ENCODE measurements at places on chromosomes 12 and 14.

- no peak for DNase-seq
Observed at GRCh38 chr14:100103250-100104005, 38.2 kb downstream of the EVL start.

DNA sequence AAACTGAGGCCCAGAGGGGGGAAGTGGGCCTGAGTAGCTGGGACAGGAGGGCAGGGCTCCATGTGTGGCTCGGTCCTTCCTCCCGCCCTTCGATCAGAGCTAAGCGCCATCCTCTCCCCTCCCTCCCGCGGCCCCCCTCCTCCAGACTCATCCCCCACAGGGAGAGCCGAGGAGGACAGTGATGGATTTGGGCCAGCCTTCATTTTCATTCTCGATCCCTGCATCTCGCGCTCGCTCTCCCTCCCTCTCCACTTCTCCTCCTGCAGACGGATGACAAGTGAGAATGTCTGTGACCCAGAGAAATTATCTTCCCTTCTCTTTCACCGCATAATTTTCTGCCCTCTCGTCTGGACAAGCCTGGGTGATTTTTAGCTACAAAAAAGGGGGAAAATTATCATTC, 183.3 kb downstream of the RBM19 start:
- no peak for DNase-seq

DNA sequence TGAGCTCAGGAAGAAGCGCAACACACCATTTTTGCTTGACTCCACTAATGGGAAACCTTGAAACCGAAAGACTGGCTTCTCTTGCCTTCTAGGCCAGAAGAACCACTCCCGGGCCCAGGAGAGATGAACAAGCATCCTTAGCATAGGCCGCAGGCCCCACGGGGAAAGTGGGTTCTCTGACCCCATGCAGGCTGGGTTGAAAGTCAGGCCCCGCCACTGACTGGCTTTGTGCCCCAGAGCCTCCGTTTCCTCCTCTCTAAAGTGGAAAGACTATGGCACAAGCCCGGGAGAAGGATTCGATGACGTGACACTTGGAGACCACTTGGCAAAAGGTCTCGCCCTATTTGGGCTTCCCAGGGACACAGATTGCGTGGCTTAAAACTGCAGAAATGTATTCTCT, 9.9 kb upstream of the FZD10 start:
- DNase-seq = no peak

DNA sequence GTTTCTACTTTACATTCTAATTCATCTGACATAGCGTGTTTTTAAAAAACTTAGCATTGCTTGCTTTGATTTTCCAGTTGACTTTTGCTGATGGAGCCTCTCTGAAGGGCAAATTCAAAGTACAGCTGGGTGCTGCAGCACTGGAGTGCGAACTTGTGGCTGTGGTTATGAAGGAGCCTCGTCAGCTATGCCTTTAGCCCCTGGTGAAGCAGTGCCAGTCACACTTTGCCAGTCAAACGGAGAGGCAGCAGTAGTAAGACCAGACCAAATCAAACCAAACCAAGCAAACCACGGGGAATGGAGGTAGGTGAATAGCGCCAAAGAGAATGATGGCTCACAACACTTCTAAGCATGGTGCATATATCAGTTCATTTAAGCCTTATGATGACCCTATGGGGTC, 15.1 kb upstream of the SLC38A2 start:
- DNase-seq = no peak

- no peak for DNase-seq
Observed at GRCh38 chr12:48022676-48023385, 18.6 kb upstream of the COL2A1 start.

- no peak for DNase-seq
Observed at GRCh38 chr12:10285919-10286318, 21.8 kb upstream of the KLRD1 start.

DNA sequence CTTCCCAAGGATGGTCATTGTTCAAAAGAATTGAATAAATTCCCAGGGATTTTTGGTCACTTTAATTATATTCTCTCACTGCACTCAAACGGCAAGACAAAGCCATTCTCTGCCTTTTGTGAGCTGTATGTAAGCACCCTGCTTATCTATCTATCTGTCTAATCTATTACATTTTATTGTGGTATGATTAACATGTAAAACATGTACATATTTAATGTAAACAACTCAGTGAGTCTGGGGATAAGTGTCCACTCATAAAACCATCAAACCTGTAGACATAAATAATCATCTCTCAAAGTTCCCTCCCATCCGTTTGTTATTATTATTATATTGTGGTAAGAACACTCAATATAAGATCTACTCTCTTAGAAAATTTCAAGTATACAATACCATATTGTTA, 167.1 kb downstream of the CAND1 start:
- DNase-seq = no peak

GRCh38 chr14:62081012-62081612, 318.9 kb downstream of the SNAPC1 start:
- no peak for DNase-seq

- no peak for DNase-seq
Observed at GRCh38 chr14:102392506-102392905, 29.8 kb downstream of the TECPR2 start.

- DNase-seq = no peak
Observed at GRCh38 chr14:102998393-102998792, 59.0 kb downstream of the CDC42BPB start.

- no peak for DNase-seq
Observed at GRCh38 chr12:113285679-113286610, 49.0 kb downstream of the SLC8B1 start.

DNA sequence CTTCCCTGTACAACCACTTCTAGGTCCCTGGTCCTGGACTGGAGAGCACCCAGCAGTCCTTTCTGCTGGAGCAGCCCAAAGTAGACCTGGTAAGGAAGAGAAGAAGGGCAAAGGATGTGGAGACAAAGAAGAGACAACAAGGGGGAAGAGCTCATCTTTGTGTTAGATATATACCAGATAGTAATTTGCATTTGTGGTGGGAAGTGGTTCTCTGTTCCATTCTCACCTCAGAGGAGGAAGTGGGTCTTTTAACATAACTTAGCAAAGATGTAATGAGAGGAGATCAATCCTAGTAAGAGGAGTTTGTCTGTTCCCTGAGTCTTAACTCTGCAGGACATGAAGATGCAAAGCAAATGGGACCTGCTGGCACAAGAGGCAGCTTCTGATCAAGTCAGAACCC, 8.0 kb downstream of the CCDC198 start:
- DNase-seq = no peak

- no peak for DNase-seq
Observed at GRCh38 chr14:96280104-96280503, 24.1 kb downstream of the BDKRB1 start.

DNA sequence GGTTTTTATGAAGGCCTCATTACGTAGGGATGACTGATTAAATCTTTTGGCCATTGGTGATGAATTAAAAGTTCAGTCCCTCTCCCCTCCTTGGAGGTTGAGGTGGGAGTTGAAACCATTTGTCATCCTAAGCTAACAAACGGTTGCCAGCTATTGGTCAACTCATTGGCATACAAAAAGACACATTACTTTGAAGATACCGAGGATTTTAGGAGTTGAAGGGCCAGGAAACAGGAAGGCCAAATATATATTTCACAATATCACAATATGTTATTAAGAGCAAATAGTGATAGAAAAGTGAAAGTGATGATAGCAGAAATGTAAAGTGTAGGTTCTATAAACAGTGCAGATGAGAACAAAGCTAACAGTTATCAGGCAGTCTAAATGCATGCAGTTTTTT, 24.4 kb downstream of the RCOR1 start:
- DNase-seq = no peak

- no peak for DNase-seq
Observed at GRCh38 chr12:93080994-93081809, 152.1 kb upstream of the EEA1 start.

GRCh38 chr12:111064154-111064553, 143.8 kb upstream of the MYL2 start:
- DNase-seq = no peak

DNA sequence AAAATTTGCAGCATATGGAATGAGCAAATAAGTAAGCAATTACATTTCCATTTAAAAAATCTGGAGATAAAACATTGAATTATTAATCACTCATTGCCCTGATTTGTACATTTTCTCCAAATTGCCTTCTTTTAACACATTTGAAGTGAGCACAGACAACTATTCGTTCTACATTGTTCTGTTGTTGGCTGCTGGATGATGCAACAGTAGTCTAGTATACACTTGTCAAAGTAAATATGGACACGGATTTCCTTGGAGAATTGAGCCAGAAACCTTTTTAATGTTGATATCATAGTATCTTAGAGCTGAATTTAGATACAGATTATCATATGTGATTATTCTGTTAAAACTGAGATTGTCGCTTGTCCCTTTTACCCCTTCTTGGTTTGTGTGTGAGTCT, 188.2 kb downstream of the FUT8 start:
- DNase-seq = no peak

DNA sequence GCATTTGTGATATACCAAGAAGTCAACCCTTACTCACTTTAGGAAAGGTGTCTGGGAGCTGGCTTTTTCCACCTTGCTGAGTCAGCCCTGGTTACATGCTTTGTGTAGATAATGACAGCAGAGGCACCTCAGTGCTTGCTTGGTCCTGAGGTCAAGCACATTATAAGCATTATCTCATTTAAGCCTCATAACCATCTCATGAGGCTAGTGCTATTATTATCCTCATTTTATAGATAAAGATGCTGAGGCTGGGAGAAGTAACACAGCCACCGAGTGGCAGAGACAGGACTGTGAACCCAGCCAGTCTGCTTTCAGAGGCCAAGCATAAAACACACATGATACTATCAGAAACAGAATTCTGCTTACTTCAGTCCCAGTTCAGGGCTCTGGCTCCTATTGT, 29.4 kb downstream of the MAX start:
- no peak for DNase-seq

- DNase-seq = no peak
Observed at GRCh38 chr12:7319930-7320329, 16.1 kb downstream of the ACSM4 start.

DNA sequence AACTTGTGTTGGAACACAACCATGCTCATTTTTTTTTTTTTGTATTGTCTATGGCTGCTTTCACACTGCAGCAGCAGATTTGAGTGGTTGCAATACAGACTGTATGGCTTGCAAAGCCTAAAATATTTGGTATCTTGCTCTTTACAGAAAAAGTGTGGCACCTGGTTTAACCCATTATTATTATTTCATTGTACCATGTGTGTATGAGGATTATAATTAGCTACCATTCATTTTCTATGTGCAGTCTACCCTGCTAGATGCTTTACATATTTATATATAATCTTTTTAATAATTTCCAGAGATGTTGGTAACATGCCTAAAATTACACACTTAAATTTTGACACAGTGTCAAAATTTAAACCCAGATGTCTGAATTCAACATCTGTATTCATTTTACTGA, 37.7 kb downstream of the SPATS2 start:
- no peak for DNase-seq

DNA sequence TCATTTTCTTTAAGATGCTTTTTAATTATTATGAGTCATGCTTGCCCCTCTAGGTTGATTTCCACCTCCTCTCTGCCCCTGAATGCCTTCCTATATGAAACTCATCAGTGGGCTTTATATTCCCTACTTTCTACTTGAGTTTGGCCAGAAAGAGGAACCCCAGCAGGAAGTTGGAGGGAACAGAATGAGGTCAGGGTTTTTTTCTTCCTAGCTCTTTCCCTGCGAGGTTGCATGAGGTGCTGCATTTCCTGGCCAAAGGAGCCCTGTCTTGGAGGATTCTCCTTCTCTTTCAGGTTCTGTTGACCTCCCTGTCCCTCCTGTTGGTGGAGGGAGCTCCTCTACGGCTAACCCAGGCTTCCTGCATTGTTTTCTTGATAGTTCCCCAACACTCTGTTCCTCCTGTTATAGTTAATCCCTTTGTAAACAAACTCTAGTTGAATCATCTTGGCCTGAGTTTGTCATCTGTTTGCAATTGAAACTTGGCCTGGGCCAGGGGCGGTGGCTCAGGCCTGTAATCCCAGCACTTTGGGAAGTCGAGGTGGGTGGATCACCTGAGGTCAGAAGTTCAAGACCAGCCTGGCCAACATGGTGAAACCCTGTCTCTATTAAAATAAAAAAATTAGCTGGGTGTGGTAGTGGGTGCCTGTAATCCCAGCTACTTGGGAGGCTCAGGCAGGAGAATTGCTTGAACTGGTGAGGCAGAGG, 15.3 kb upstream of the SPIC start:
- no peak for DNase-seq

- no peak for DNase-seq
Observed at GRCh38 chr14:72894323-72894622, 372 bp upstream of the DPF3 start.

DNA sequence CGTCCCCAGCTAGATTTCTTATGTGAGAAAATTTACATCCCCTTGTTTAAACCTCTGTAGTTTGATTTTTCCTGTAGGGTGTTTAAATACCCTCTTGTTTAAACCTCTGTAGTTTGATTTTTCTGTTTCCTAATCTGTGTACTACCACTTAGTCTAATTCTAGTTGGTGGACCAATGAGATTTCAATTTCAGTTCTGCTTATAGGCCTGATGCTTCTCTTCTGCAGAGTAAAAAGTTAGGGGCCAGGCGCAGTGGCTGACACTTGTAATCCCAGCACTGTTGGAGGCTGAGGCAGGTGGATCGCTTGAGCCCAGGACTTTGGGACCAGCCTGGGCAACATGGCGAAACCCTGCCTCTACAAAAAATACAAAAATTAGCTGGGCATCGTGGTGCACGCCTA, 11.5 kb downstream of the UBC start:
- DNase-seq = no peak

GRCh38 chr14:98754343-98755020, 517.5 kb downstream of the BCL11B start:
- no peak for DNase-seq

- DNase-seq = no peak
Observed at GRCh38 chr14:100065942-100066574, 836 bp downstream of the EVL start.

GRCh38 chr12:107241411-107241810, 148.1 kb upstream of the CRY1 start:
- DNase-seq = no peak

DNA sequence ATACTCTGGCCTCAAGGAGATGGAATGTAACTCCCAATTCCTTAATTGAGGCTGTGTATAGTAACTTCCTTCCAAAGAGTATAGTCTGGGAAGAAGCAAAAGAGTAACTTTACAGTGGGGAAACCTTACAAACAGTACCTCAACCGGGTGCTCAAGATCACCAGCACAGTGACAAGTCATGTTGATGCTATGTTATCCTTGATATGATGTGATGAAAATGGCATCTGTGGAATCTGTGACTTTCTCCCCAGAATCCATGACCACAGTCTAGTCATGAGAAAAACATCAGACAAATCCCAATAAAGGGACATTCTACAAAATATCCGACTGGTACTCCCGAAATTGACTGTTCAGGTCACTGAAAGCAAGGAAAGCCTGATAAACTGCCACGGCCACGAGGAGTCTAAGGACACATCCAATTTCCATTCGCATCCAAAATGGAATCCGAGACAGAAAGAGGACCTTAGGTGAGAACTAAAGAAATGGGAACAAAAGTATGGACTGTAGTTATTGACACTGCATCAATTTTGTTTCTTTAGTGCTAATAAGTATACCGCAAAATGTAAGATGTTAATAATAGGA, 97.3 kb upstream of the FRMD6 start:
- DNase-seq = no peak

Measured in brain pericyte (primary cell).